ENCODE measurements at places on chromosomes 5 and 9.

- no peak for DNase-seq
Measured at GRCh38 chr5:118882666-118883065, 105.7 kb downstream of the DTWD2 start.

DNA sequence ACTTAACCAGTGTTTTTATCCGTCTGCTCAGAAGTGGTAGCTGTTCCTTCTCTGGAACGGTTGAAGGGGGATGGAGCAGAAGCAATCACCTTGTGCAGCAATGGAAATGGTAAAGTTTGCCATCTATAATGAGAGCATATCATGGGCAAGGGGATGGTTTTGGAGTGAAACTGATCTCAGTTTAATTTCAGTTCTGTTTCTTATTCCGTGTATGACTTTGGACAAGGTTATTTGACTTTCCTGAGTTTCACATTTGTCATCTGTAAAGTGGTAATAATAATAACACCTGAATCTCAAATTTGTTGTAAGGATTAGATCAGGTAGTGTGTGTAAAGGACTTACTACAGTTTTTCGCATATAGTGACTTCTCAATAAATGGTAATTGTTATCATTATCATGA is 106.1 kb downstream of the PCSK1 start:
- no peak for DNase-seq

- DNase-seq = no peak
Measured at GRCh38 chr5:9284781-9285307, 261.0 kb downstream of the SEMA5A start.

GRCh38 chr9:87812375-87813118 is 70.1 kb upstream of the SPATA31E1 start:
- DNase-seq = no peak

- DNase-seq = no peak
Measured at GRCh38 chr9:124256517-124257069, 1.2 kb upstream of the NEK6 start.

GRCh38 chr9:132748450-132748849 is 78.2 kb downstream of the GTF3C4 start:
- no peak for DNase-seq

DNA sequence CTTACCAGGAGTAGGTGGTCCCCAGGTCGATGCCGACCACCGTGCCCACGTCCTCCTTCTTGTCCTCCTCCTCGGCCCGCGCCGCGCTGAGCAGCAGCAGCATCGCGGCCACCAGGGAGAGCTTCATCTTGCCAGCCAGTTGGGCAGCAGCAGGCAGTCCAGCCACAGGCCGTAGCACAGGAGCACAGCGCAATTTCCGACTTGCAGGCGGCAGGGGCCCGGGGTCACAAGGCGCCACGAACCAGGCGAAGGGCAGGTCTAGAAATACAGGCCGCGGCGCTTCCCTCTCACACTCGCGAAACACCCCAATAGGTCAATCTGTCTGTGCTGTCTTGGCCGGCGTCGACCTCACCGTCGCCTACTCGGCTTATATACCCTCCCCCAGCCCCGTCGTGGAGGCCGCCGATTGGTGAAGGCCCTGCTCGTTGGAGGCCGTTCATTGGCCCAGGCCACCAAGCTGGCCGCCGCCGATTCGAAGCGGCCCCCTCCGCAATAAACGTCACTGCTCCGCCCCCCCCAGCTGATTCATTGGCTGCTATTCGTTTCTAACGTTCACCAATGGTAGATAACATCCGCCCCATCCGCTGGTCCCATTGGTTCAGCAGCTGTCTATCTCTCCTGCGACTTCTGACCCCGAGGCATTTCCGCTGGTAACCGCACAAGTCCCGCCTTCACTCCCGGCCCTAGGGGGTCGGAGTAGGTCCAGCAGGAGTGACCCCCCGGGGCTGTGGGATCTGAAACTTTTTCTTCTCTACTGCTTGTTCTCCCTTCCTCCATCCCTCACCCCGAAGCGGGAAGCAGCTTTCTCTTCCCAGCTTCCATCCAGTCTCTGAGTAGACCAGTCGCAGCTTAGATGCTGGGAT is at the start of gene HSPA5:
HSPA5 (minus strand) TSS at position 344 of the 863 bp plus-strand sequence; CDS start at position 127, 217 bp downstream.
- DNase-seq = peak; percentile 99

All from activated T-helper 1 cell treated with Interleukin-2 at 50 U/mL for 16 hours (primary cell).